ENCODE measurements at places on chromosomes 3 and 15.
A peak's percentile ranks its signal among the peaks of the same experiment; 100 is the strongest.

DNA sequence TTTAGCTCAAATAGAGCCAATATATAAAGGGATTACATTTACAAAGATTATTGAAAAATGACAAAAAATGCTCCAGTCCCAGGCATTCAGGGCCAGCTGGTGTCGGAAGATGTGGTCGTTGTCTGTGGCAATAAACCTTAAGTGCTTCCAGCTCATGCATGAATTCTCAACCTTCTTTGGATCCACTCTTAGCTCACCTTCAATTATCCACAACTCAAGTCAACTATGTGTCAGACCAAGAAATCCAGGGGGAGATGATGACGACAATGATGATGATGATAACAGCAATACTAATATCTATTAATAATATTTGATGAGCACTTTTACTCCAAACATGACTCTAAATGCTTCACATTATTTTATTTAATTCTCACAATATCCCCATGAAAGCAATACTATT is 53.6 kb upstream of the PXYLP1 start:
- DNase-seq = no peak

GRCh38 chr3:8253201-8253600 is 248.4 kb upstream of the LMCD1 start:
- DNase-seq = no peak

DNA sequence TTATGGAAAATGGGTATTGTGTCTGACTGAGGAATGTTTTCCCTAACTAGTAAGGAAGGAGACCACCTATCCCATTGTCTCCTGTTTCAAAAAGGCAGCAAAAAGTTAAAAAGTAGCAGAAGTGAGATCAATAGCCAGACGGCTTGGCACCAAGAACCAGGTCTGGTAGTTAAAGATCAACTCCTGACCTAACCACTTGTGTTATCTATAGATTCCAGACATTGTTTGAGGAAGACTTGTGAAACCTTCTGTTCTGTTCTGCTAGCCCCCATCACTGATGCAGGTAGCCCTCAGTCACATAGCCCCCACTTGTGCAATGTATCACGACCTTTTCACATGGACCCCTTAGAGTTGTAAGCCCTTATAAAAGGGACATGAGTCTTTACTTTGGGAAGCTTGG is 46.3 kb upstream of the C2CD4B start:
- no peak for DNase-seq

- DNase-seq = no peak
Observed at GRCh38 chr3:29201604-29202003, 79.3 kb upstream of the RBMS3 start.

DNA sequence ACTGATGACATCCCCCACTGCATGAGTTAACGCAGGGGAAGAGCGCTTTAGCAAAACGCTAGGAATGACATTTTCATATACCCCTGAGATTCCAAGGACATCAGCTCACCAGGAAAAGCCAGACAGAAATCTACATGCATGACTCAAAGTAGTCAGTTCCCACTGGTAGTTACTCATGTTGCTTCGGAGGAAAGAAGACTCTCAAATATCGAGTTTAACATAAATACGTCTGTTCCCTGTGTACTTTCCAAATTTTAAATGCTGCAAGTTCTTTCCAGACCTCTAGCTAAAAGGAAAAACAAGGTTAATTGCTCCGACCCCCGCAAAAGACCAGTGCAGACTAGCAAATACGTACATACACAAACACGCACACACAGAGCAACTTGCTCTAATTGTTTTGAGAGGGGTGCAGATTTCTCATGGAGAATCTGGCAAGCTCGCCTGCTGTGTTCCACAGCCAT is 115.4 kb upstream of the PRICKLE2 start:
- no peak for DNase-seq

DNA sequence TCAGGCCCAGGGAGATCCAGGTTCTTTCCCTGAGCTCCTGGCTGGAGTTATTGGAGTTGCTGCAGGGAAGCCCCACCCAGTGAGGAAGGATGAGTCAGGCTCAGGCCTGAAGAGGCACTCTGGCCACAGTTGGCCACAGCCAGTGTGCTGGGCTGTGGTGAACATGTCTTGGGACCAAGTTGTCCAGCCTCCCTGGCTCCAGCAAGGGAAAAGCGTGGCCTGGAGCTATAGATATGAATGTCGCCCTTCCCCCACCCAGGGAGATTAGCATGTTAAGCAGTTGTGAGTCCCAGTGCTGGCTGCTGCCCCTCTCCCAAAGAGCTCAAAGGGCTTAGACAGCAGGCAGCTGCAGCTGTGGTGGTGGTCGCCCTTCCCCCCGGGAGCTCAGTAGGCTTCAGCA is 963.2 kb downstream of the ROBO2 start:
- DNase-seq = no peak

GRCh38 chr3:143389388-143389787 is 269.8 kb downstream of the CHST2 start:
- DNase-seq = no peak

DNA sequence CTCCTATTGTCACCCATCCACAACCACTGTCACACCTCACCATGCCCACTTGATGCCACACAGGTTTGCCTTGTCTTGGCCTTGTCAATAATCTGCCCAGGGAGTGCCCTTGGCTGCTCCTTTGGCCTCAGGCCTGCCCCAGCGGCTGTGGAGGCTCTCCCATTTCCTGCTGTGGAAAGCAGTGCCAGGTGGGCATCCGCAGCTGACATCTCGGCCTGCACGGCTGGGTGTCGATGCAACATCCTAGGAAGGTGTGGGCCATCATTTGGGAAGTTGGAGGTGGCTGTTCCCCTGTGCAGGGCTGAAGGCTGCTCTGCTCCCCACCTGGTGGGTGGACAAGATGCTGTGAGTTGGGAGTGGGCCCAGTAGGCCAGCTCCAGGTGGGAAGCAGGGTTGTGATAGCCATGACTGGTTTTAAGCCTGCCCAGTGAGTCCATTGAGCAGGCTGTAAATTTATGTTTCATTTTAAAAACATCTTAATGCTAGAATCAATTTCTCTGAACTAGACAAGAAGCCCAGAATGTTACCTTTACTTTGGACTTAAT is 12.5 kb downstream of the DNAH1 start:
- DNase-seq = no peak

DNA sequence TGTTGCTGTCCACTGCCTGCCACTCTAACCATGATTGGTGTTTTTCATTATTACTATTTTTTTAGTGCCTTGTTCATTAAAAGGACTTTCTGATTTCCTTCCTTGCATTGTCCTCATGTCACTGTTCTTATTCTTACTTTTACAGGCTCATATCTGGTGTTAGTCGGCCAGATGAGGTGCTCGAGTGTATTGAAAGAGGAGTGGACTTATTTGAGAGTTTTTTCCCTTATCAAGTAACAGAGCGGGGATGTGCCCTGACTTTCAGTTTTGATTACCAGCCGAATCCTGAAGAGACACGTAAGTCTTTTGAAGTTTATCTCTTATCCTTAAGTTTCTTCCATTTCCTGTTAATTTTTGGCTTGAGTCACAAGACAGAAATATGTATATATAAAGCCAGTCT is 23.2 kb downstream of the QTRT2 start:
- DNase-seq = no peak

- no peak for DNase-seq
Observed at GRCh38 chr3:103976931-103977339, 1389.8 kb upstream of the ALCAM start.

DNA sequence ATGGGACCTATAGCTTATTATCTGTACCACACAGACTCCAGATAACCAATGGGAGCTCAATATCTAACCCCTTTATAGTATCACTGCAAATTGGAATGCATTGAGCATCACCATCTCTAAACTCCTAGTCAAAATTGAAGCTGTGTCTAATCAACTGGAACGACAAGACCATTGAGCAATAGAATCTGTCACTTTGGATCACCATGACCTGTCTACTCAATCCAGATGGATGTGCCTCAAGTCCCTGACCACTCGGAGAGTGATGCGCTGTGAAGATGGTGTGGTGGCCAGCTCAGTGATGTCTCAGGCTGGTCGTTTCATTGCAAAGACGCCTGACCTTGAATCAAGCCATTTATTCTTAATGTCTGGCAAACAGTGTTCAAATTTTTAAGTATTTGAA is 160.5 kb downstream of the SEMA6D start:
- no peak for DNase-seq

GRCh38 chr3:148625095-148625736 is 72.5 kb upstream of the AGTR1 start:
- no peak for DNase-seq

DNA sequence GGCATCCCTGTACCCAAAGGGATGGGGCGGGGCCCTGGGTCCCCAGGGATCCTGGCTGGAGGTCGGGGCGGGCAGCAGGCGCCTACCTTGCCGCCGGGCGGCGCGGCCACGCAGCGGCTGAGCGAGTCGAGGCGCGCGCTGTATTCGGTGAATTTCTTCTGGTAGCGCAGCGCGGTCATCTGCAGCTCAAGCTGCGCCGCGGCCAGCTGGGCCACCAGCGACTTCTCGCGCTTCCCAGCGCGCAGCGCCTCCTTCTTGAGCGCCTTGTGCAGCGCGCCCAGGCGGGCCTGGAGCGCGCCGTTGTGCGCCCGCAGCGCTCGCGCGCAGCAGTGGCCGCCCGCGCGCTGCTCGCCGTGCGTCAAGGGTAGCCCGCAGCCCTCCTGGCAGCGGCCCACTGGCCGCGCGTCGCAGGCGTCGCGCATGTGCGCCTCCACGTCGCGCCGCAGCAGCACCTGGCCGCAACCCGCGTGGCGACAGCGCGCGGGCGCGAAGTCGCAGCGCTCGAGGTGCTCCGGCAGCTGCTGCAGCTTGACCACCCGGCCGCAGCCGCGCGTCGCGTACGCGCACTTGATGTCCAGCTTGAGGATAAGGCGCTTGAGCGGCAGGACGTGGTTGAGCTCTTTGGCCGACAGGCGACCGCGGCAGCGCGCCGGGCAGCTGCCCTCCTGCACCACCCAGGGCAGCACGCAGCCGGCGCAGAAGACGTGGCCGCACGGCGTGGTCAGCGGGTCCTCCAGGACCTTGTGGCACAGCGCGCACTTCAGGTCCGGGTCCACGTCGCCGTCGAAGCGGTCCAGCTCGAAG is 522 bp downstream of the PDZRN3 start:
- no peak for DNase-seq

- no peak for DNase-seq
Observed at GRCh38 chr3:19645093-19645492, 288.9 kb downstream of the EFHB start.

GRCh38 chr15:25635191-25635590 is 196.4 kb upstream of the UBE3A start:
- no peak for DNase-seq

GRCh38 chr15:58040150-58040549 is 25.4 kb downstream of the ALDH1A2 start:
- DNase-seq = no peak

GRCh38 chr3:189914799-189915198 is 205.9 kb downstream of the P3H2 start:
- peak; percentile 93 for DNase-seq

DNA sequence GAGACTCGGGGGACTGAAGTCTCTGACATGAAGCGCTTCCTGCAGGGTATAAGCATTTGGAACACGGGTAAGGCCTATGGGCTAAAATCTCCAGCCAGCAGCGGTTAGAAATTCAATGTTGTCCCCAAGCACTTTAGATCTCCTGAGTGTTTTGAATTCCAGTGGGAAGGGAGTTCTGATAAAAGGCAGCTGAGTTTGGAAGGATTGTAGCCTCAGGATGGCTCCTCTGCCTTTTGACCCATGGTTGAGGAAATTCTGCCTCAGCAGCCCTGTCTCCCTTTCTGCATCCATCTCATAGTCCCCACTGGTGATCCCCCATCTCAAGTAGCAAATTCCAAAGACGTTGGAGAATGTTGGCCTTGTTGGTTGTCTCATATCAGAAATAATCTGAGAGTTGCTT is 24.2 kb upstream of the HACD2 start:
- DNase-seq = no peak

DNA sequence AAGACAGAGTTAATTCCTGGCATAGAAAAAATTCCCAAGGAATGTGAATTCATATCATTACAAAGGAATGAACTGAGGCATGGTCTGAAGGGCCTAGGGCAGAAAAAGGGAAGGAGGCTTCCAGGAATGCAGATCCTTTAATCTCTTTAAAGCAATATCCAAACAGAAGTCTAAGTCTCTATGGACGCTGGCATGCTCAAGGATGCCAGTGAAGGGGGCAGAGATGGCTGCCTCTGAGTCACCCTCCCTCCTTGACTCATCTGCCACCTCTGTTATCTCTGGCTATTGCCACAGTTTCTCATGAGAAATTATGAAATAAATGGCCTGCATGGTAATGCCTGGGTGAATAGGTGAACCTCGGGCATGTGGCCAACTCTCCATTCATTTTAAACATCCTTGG is 96.3 kb upstream of the BCL6 start:
- no peak for DNase-seq

DNA sequence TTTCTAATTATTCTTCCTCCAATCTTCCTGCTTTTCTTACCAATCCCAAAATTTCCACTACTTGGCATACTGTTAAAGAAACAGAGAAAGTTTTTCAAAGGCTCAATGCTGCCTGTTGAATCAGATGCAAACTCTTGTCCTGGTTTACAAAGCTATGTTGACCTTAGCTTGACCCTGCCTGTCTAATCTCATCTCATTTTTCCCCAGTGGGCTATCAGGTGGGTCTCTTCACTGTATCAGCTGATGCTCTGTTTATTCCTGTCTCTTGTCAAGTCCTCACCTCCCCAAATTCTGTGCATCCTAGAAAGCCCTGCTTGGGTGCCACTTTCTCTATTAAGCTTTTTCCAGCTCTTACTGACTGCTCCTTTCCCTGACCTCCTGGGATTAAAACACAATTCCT is 18.2 kb downstream of the NFKBIZ start:
- DNase-seq = no peak

DNA sequence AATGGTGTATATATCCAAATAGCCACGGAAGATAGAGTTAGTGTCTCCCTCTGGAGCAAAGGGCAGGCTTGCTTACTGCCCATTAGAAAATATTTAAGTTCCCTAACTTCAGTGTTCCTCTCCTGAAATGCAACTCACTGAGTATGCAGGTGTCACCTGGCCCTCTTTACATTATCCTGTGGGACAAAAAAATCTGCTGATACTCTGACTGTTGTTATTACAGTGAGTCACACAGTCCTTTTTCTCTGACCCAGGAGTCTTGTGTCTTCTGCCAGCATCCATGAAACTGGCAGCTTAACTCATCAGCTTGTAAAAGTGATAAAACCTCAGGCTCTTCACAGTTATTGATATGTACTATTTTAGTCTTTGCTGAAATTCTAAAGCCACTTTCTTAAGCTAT is 42.2 kb upstream of the RASGRF1 start:
- DNase-seq = no peak

- no peak for DNase-seq
Observed at GRCh38 chr3:106789276-106789675, 588.0 kb upstream of the CCDC54 start.

DNA sequence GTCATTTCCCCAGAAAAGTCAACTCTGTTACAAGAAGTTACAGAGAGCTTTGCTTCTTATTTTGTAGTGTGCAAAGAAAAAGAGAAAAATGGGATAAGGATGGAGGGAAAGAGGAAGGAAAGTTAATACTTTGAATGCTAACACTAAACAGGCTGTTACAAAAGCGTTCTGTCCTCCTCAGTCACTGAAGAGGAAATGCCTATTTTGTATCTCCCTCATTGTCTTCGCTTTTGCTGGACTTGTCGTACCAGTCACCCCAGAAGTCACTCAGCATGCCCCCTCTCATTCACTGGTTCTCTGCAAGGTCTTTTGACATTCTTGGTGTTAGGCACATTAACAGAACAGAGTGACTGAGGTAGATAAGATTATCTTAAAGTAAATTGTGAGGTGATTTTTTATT is 129.6 kb downstream of the ALCAM start:
- no peak for DNase-seq

Measured in keratinocyte (primary cell).